H9 (cell line): ENCODE measurements at places on chromosomes 7 and 10. TPM values are rescaled to one million over a fixed set of nuclear protein-coding genes. Genes with fewer than 3 reads are reported as not detected.

GRCh38 chr10:8056871-8057331 lies 2.4 kb downstream of the GATA3 start:
- no peak for DNase-seq

GRCh38 chr10:123868038-123869019 lies 23.3 kb downstream of the CPXM2 start:
- no peak for DNase-seq

GRCh38 chr10:14578060-14578952 lies 196.4 kb downstream of the FAM107B start:
- peak; percentile 14 for DNase-seq

DNA sequence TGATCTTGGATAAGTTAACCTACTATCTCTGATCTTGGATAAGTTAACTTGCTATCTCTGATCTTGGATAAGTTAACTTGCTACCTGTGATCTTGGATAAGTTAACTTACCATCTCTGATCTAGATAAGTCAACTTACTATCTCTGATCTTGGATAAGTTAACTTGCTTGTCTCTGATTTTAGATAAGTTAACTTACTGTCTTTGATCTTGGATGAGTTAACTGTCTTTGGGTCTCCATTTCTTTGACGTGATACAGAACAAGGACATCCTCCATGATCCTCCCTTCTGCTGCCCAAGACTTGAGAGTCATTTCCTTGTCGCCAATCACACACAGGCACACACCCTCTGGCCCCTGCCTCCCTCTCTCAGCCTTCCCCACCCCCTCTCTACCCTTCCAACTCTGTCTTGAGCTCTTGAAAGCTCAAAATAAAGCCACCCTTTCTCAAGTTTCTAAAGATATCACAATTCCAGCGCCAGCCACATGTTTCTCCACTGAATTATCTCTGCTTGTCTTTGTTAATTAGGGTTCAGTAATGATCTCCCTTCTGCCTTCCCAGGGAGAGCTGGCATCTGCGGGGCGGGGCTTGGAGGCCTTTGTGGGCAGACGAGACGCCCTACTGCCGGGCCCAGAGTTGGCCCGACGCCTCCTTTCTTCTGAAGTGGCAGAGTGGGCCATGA lies 85.1 kb upstream of the GTF2I start:
- DNase-seq: no peak

SYCE1 gene
- not detected in 2 replicates for total RNA-seq

PTPRN2 gene
- 5.2 and 5.7 TPM in 2 replicates for total RNA-seq

DNA sequence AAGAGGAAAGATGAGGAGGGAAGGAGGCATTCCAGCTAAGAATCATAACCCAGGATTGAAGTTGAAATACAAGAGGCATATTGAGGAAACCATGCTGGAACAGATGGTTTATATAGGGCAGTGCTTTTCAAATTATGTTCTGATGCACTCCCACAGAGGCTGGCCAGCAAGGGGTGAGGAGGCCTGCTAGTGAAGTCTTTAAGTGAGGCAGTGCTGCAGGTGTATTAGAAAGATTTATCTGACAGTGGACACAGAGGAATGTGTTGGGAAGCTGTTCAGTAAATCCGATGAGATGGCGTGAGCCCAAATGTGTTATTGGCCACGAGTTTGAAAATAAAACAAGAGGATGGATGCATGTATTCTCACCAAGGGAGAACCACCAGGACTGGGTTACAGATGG lies 28.6 kb downstream of the REEP3 start:
- no peak for DNase-seq

PRRT4 gene
- total RNA-seq: 0.15 and 0.24 TPM in 2 replicates

DNA sequence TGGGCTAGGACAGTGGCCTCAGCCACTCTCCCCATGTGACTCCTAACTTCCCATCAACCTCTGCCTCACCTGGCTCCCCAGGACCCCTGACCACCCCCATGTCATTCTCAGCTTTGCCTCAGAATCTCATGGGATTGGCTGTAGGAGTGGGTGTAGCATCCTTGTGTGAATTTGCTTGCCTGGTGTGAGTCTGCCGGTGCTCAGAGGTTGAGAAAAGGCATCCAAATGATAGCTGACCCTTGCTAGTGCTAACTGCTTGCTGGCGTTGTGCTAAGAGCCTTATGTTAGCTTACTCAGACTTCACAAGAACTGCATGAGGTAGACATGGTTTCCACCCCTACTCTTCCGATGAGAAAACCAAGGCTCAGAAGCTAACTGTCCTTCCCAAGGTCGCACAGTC lies 74.2 kb downstream of the COL13A1 start:
- DNase-seq: no peak

GRCh38 chr7:113083816-113084495 lies 2.7 kb downstream of the GPR85 start:
- no peak for DNase-seq

- DNase-seq: no peak
These were observed 282.0 kb upstream of the AKR1E2 start for GRCh38 chr10:4543938-4544533.

DNA sequence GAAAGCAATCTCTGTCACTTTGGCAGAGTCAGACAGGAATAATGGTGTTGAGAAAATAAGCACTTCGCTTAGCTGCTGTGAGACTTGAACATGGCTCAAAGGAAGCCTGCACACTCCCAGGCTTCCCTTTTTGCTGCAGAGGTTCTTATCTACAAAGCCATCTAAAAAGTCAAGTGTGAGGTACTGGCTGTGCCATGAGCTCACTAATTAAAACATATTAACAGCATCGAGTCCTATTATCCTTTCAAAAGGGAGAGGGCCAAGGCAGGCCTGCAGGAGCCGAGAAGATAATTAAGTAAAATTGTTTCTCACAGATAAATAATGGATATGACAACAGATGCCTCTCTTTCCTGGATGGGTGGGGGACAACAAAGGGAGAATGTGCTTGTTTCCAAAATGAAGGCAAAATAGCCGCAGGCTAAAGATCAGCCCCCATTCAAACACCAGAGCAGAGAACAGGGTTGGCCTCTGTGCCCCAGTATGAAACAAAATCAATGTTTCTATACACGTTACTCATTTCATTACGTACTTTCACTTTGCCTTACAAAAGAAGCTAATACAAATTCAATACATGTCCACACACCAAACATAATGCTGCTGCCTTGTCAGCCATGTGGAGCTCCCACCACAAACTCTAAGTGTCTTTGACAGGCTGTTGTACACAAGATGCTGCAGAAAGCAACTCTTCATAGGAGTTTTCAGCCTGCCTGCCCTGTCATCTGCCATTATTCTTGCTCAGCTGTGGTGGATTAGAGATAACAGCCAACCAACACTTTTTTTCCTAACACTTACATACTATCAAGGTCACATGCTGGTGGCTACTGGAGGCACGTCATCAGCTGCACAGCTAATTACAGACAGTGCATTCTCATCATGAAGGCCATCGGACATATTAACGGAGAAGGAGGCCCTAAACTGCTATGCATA lies 55.3 kb downstream of the ELAPOR2 start:
- no peak for DNase-seq

C10orf71 gene
- not detected in 2 replicates for total RNA-seq

- DNase-seq: peak; percentile 79
These were observed 11.0 kb upstream of the AHCYL2 start for GRCh38 chr7:129213828-129214227.

DNA sequence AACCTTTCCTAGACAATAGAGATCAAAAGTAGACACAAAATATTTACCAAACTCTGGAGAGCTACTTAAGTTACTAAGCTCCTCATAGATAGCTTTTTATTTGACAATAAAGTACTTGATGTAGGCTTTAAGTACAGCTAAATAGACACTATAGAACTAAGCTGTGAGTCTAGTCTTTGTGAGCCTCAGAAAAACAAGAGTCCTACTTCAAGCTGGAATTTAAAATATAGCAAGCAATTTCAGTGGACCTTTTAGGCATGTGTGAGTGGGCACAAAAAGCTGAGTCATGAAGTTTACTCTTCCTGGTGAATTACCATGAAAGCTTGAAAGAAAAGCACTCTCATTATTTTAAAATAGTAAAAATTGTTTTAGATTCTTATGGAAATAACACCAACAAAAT lies 76.1 kb downstream of the ADD3 start:
- DNase-seq: no peak

MOGAT3 gene
- 0.11 and 0.15 TPM in 2 replicates for total RNA-seq

ACSL5 gene
- total RNA-seq: not detected in 2 replicates
